H7 (cell line): ENCODE measurements at places on chromosomes 13 and 19. TPM values are rescaled to one million over a fixed set of nuclear protein-coding genes. Genes with fewer than 3 reads are reported as not detected.

VSTM1 gene
- total RNA-seq: not detected in 2 replicates

NAPSA gene
- total RNA-seq: 0.44 and 0.59 TPM in 2 replicates

DNA sequence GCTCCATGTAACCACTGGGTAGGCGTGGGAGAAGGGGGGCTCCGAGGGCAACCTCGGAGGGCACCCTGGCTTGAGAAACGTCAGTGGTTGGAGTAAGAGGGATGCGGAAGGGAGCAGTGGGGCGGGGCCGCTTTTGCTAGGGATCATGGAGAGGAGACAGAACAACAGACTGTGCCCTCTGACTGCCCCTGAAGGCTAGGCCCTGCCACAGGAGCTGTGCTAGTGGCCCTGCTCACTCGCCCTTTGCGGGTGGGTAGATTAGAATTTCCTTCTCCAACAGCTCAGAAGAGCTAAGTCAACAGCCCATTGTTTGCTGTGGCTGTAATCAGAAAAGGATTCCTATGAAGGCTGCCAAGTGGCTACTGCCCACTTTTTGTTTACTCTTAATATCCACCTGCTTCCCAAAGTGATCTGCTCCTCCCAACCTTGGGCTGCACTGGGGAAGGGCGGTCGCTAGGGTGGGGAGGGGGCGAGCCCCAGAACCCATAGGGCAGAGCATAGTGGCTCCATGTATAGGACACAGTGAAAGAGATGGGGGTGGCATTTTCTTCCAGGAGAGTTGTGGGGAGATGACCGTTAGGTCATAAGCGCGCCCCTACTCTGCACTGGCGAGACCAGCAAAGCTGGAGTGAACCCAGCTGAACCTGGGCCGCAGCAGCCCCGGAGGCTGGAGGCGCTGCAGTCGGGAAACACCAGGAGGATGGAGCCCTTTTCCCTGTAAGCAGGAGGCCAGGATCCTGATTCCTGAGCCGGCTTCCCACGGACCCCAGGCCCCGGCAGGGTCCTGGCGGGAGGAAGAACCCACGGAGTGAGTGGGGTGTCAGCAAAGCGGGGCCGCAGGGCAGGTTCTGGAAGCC lies 1.9 kb upstream of the C1QTNF9 start:
- DNase-seq: peak; percentile 50

GRCh38 chr19:5143471-5144411 lies 174.8 kb downstream of the KDM4B start:
- peak; percentile 68 for DNase-seq

GRCh38 chr13:92537471-92537870 lies 689.1 kb upstream of the GPC6 start:
- no peak for DNase-seq

DNA sequence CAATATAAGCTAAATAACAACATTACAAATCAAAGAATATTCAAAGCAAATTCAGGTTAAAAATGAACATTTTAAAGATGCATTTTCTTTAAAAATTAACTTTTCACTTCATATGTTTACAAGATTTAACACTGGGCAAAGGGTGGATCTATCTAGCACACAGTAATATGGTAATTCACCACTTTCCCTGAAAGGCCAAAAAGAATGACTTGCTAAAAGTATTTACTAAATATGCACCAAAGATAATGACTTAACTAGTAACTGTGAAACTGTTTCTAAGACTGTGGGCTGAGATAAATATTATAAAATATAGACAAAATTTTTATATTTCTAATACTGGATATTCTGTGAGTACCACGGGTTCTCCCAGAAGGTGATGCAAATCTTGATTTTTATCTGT lies 4.5 kb upstream of the EEF1AKMT1 start:
- no peak for DNase-seq
